ENCODE measurements at places on chromosomes 3 and 15.
A peak's percentile ranks its signal among the peaks of the same experiment; 100 is the strongest.

GRCh38 chr3:16474216-16474615 is 39.3 kb downstream of the RFTN1 start:
- DNase-seq = no peak

- DNase-seq = no peak
Observed at GRCh38 chr3:127237835-127238234, 44.9 kb downstream of the PRR23E start.

DNA sequence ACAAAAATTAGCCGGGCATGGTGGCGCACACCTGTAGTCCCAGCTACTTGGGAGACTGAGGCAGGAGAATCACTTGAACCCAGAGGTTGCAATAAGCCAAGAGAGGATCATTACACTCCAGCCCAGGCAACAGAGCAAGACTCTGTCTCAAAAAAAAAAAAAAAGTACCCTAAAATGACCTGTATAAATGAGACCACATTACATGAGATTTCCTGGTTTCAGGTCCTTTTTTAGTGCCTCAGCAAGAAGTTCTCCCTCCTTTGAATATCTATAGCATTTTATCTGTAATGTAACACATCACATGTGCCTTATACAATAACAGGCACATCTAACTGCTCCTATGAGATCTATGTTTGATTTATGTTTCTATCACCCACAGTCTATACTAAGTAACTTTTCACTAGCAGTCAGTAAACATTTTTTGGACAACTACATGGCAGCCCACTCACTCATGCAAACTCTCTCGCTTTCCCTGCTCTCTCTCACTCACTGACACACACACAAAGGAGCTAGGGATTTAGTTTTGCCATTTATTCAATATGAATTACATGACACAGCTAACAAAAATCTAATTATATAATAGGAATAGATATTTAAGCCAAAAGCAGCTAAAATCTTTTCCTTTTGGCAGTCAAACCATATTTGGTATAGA is 34.1 kb downstream of the ADAM10 start:
- no peak for DNase-seq

- DNase-seq = no peak
Observed at GRCh38 chr3:140593766-140594165, 84.1 kb upstream of the TRIM42 start.

GRCh38 chr15:98322581-98322980 is 325.8 kb upstream of the IGF1R start:
- no peak for DNase-seq

- no peak for DNase-seq
Observed at GRCh38 chr3:40582401-40583027, 57.8 kb downstream of the ZNF621 start.

GRCh38 chr3:139588450-139588849 is 48.9 kb upstream of the RBP1 start:
- DNase-seq = peak; percentile 39

GRCh38 chr3:115388811-115389210 is 234.5 kb upstream of the GAP43 start:
- DNase-seq = no peak

DNA sequence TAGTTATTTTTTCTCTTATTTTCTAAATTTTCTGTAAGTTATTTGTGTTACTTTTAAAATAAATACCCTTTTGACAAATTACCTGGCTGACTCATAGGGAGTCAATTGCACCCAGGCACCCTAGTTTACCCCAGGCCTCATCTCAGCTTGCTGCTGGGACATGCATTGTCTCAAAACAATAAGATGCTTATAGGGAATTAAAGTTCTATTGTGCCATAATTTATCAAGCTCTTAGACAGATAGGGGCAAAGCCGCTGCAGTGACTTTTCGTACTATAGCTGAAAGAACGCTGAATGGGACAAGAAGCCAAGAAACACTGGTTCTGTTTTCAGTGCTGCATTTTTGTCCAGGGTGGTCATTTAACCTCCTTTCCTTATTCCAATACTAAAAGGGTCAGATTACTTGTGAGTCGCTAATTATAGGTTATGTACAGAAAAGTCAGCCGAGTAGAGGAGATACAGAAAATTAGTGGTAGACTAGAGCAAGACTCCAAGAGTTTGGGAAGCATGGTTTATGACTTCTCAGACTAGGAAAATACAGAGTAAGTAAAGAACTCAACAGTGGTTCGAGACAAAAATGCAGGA is 50.3 kb downstream of the EXD1 start:
- DNase-seq = no peak

- DNase-seq = peak; percentile 81
Observed at GRCh38 chr15:75720787-75721479, 8.3 kb upstream of the CSPG4 start.

DNA sequence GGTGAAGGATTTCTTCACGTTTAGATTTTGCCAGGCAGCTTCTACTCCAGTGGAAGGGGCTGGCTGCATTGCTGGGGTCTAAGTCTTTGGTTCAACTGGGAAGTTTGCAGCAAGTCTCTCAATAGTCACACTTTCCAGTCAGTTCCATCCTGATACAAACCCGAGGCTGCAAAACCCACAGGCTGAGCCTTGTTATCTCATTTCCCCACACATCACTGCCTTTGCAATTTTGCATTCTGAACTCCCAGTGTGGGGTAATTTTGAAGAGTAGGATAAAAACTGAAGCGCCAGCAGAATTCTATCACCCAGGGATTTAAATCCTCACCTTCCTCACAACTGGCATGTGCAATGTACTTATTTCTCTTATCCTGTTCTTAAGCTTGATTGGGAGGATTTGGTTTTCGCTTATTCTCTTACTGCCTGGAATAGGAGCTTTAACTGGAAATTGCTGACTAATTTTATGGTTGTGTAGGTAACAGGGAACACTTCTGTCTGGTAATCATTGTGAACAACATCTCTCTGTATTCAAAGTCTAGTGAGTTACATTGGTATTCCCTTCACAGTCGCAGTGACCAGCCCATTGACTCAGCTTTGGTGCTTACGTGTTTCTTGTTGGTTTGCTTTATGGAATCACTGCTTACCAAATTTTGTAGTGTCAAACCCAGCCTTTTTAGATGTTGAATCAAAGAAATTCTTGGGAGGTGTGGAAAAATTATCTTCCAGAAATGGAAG is 142.0 kb upstream of the TOPAZ1 start:
- DNase-seq = no peak

GRCh38 chr15:89436560-89437311 is 59.6 kb downstream of the RHCG start:
- no peak for DNase-seq

GRCh38 chr3:14552041-14552648 is 12.0 kb upstream of the GRIP2 start:
- no peak for DNase-seq

DNA sequence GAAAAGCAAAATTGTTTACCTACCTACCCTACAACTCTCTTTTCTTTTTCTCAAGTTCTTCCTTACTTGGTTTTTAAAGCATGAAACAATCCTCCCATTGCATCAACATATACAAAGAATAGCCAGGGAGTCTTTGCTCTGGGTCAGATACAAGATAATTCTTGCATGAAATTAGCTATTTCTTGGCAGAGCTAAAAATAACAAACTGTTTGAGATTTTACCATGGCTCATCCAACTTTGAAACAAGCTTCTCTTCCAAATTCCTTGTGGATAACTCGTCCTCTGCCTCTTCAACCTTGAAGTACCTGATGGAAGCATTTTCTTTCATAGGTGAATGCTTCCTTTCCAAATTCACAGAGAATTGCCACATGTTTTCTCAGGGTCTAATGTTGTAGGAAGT is 9.2 kb upstream of the CBLB start:
- no peak for DNase-seq

GRCh38 chr15:100093211-100094126 is 248.3 kb downstream of the ADAMTS17 start:
- DNase-seq = no peak

GRCh38 chr3:122006267-122006666 is 15.8 kb downstream of the ILDR1 start:
- DNase-seq = no peak

DNA sequence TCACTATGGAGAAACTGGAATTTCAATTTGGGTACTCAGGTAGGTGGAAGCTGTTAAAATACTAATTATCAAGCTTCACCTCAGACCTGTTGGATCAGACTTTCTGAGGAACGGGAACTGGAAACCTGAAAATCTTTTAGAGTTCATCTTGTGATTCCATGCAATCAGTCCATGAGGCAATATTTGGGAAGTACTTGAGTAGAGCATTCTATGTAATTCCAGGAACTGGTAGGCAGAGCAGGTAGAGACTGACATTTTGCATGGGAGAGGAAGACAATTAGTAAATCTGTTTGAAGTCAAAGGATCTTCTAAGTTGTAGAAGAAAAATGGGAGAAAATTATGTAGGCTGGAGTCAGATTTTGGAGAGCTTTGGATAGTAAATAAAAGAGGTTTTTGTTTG is 43.1 kb downstream of the FGF7 start:
- DNase-seq = no peak

- DNase-seq = no peak
Observed at GRCh38 chr15:101024073-101024695, 105.0 kb downstream of the LRRK1 start.

All from body of pancreas (tissue), 4 donors.